ENCODE measurements at places on chromosomes 7 and 10. TPM values are rescaled to one million over a fixed set of nuclear protein-coding genes. Genes with fewer than 3 reads are reported as not detected.

DNA sequence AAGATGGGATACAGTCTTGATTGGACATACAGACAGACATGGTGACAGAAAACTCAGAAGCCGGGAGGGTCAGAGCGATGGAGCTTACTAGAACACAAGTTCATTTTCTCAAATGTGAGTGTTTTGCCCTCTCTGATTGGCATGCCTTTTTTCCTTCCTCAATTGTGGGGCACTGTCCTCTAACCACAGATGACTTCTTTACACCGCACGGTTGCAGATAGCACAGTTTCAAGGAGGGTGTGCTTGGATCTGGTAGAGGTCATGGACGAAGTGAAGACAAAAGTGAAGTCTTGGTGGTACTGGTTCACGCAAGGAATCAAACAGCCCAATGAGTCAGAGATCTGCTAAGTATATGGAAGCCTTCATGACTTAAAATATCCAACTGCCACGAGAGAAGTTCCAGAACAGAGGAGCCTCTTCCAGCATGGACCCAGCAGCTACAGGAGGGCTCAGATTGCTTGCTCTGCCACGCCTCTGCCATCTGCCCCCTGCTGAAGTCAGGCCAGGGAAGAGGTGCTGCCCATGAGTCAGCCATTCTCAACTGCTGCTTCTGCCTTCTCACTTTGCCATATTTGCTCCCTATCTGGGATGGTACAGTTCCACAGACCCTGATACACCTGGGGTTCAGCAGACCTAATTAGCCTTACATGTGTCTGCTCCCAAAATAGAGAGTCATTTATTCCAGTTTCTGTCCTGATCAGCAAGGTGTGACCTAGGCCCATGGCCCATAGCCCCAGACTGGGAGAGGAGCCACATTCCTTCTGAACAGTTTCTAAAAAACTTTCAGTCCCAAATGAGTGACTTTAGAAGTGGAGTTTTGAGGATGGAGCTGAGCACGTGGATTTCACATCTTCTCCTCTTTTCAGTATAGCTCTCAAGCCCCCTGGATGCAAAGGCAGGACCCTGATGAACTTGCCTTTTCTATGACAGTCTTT is 413.8 kb downstream of the KCNMA1 start:
- no peak for DNase-seq
- H3K36me3 ChIP-seq: no peaks in the 10 kb centered on the region
- no peaks in the 10 kb centered on the region for H3K27me3 ChIP-seq

- H3K27ac ChIP-seq: no peak overlapping the region
- no peaks in the 10 kb centered on the region for H3K36me3 ChIP-seq
- H3K4me1 ChIP-seq: no peaks in the 10 kb centered on the region
- no peak for DNase-seq
- H3K27me3 ChIP-seq: no peaks in the 10 kb centered on the region
Observed at GRCh38 chr7:30700941-30701340, 18.7 kb upstream of the CRHR2 start.

- H3K27ac ChIP-seq: no peak overlapping the region
- H3K4me3 ChIP-seq: no peak overlapping the region
- no peaks in the 10 kb centered on the region for H3K4me1 ChIP-seq
- H3K27me3 ChIP-seq: no peaks in the 10 kb centered on the region
- H3K36me3 ChIP-seq: no peaks in the 10 kb centered on the region
Observed at GRCh38 chr10:13475124-13475523, 53.7 kb downstream of the BEND7 start.

- no peak overlapping the region for H3K27ac ChIP-seq
- H3K27me3 ChIP-seq: no peaks in the 10 kb centered on the region
- DNase-seq: no peak
- no peak overlapping the region for H3K4me3 ChIP-seq
- no peaks in the 10 kb centered on the region for H3K4me1 ChIP-seq
- H3K36me3 ChIP-seq: no peaks in the 10 kb centered on the region
Observed at GRCh38 chr10:79415736-79416577, 29.5 kb downstream of the ZCCHC24 start.

Gene TAS2R41
- not detected for total RNA-seq
